Cardiac muscle cell (in vitro differentiated cells and primary cell): ENCODE measurements at places on chromosomes 1 and 21.
A peak's percentile ranks its signal among the peaks of the same experiment; 100 is the strongest.

DNA sequence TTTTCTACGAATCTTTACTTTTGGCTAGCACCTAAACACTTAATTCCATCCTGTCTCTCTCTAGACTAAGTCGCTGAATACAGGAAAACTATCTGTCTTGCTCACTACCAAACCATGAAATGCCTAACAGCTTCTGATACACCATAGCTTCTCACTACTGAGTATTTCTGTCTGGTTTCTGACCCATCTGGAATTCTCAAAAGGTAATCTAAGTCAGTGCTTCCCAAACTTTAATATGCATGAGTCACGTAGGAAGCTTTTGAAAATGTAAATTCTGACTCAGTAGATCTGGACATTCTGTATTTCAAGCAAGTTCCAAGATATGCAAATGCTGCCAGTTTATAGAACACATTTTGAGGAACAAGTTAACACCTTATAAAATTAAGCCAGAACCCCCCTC lies 9.2 kb upstream of the OVGP1 start:
- DNase-seq = no peak

DNA sequence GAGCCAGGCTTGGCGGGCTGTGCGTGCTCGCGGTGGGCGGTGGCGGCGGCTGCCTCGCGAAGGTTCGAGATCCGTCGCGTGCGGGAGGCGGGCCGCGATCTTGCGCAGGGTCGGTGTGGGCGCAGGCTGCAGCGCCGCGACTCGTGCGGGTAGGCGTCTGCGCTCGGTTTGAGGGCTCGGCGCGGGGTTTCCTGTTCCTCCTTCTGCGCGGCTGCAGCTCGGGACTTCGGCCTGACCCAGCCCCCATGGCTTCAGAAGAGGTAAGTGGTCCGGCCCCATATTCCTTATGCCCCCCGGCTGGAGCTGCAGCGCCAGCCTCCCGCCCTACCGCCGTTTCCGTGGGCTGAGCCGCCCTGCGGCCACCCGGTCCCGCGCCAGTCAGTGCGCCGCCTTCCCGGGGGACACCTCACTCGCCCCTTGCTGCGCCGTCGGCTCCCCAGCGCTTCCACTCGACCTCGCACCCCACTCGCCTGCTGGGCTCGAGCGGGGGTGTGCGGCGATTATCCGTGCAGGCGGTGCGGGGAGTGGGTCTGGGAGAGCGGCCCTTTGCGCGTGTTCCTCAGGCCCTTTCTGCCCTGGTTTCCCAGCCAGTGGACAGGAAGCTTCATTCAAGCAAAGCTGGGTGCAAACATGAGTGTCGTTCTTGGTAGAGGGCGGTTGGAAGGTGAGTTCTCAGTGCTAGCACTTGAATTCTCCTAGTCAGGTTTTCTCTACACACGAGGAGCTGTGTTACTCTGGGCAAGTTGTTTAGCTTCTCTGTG lies at the start of gene CACYBP:
Gene CACYBP, plus strand, starts transcription at position 12 of the 761 bp plus-strand sequence. Its CDS starts 234 bp downstream, at position 246.
- peak; percentile 41 for DNase-seq

GRCh38 chr1:217617126-217617525 lies 13.8 kb downstream of the GPATCH2 start:
- no peak for DNase-seq

- no peak for DNase-seq
Observed at GRCh38 chr1:167542109-167543032, 11.2 kb downstream of the CREG1 start.

DNA sequence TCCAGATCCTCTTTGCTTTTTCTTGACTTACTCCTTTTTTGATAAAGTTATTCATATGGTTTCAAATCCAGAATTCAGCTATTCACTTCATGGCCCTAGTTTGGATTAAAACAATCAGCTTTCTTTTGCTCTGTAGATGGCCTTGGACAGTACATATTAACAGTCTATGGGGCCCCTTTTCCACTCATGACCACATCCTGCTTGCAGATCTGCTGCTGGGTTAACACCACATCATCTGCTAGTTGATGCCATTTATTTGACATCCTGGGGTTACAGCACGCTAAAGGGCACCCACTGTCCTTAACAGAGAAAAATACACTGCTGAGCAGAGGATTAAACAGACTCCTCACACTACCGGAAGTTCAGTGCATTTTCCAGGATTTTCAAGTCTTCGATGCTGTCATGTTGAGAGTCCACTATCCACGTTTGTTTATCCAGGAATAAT lies 941 bp upstream of the IFI16 start:
- DNase-seq = peak; percentile 31

DNA sequence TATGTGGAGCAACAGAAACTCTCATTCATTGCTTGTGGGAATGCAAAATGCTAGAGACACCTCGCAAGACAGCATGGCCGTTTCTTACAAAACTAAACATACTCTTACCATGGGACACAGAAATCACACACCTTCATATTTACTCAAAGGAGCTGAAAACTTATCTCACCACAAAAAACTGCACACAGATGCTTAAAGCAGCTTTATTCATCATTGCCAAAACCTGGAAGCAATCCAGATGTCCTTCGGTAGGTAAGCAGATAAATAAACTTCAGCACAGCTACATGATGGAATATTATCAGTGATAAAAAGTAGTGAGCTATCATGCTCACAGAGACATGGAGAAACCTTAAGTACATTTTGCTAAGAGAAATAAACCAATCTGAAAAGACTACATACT lies 124.3 kb downstream of the RERE start:
- DNase-seq = no peak

GRCh38 chr1:183832459-183832858 lies 27.5 kb downstream of the RGL1 start:
- DNase-seq = no peak

GRCh38 chr21:44939532-44940115 lies at the start of gene SLX9:
Gene SLX9, plus strand, starts transcription at chr21:44940029. Its CDS starts 29 bp downstream, at chr21:44940058.
- DNase-seq = peak; percentile 86

GRCh38 chr1:75632350-75632949 lies 21.5 kb upstream of the SLC44A5 start:
- DNase-seq = peak; percentile 57

GRCh38 chr1:197304638-197305200 lies 36.7 kb downstream of the CRB1 start:
- no peak for DNase-seq

GRCh38 chr1:197440715-197441114 lies 172.7 kb downstream of the CRB1 start:
- DNase-seq = peak; percentile 16

DNA sequence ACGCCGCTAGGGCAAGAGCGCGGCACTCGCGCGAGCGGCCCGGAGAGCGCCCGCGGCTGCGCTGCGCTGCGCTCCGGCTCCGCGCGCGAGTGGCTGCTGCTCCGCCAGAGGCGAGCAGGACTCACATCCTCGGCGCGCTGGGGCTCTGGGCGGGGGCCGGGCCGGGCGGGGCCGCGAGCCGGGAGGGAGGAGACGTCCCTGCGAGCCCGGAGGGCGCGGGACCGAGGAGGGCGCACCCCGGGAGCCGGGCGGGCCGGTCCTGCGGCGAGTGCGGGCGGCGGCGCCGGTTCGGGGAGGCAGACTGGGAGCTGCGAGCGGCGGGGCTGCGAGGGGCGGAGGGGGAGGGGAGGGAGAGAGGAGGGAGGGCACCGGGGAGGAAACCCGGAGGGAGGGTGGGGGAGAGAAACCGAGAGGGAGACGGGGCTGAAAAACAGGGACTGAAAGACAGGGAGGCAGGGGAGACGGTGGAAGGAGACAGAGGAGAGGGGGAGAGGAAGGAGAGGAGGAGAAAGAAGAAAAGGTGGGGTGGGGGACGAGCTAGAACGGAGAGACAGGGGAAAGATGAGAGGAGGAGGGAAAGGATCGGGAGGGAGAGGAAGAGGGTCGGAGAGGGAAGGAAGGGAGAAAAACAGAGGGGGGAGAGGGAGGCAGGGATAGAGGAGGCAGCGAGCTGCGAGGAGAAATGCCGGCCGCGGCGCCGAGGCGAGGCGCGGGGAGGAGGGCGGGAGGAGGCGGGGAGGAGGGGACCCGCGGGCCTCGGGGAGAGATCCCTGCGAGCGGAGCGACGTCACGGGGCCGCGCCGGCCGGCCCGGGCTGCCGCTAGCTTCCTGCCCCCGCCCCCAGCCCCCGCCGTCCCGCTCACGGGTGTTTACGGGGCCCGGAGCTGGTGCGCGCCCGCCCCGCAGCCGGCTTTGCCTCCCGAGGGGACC lies at the start of gene CAMK2N1:
Gene CAMK2N1, minus strand, starts transcription at position 684 of the 930 bp plus-strand sequence. CDS start 831 bp downstream, outside the sequence.
- peak; percentile 78 for DNase-seq

DNA sequence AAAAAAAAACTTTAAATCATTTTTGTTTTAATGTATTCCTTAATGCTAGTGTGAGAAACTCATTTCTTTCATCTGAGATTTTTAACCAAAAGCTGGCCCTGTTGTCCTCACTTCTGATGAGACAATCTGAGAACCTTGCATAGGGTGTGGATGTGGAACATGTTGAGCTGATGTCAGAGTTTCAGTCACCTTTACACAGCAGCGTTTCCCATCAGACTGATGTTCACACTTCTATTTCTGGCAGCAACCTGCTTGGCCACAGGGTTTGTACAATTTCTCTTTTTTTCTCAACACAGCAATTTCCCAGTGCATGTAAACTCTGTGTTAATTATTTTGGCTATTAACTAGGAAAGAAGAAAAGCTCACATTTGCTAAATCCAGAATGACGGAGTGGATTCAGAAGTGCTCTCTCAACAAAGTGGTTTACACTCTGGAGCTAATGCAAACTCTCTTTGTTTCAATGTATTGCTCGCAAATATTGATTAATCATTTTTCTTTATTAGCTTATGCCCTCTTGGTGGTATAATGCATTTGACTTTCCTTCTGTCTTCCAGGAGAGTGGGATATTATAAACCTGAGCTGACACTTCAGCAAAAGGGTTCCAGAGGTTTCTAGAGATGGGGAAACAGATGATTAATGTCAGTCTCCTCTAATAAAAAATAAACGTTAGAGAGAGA lies 70.5 kb upstream of the HSPA13 start:
- DNase-seq = no peak

DNA sequence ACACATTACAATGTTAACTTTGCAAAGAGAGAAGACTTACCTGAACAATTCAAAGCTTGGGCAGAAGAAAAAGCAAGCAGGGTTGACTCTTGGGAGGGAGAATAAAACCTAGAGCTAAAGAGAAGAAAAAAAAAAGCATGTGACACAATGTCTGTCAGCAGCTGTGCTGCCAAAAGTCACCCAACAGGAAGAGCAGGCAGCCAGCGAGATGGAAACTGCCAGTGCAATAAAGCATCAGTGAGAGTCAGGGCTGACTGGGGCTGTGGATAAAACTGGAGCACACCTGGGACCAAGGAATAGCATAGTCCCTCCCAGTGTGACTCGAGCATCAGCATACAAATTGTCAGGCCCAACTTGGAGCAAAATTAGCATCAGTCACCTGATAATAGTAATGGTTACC lies 65.0 kb upstream of the SLC22A15 start:
- no peak for DNase-seq

DNA sequence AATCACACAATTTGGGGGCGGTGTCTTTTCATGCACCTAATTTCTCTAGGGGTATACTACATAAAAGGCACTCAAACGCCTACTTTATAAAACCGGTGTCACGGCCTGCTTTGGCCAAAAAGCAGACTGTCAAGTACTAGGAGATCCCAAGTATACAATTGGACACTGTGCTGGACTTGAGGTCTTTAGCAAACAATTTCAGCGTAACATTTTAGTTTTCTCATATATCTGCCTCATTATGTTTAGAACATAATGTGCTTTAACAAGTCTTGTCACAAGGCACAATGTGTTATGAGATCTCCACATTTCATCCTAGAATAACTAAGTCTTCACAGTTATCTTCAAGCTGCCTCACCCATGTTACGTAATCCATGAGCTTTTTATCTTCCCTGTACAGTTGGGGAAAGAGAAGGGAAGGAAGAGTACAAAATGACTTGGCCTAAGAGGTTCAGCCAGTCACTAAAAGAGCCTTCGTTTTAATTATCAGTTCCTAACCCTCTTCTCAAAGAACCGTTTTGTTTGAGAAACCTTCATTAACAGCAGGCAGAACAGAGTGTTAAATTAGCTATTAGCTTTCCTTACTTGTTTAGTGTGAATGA lies 1.7 kb downstream of the SSX2IP start:
- DNase-seq = no peak

- peak; percentile 82 for DNase-seq
Observed at GRCh38 chr1:222546548-222547259, 1.2 kb downstream of the HHIPL2 start.

- peak; percentile 87 for DNase-seq
Observed at GRCh38 chr1:90925928-90926869, 95.6 kb downstream of the ZNF644 start.

DNA sequence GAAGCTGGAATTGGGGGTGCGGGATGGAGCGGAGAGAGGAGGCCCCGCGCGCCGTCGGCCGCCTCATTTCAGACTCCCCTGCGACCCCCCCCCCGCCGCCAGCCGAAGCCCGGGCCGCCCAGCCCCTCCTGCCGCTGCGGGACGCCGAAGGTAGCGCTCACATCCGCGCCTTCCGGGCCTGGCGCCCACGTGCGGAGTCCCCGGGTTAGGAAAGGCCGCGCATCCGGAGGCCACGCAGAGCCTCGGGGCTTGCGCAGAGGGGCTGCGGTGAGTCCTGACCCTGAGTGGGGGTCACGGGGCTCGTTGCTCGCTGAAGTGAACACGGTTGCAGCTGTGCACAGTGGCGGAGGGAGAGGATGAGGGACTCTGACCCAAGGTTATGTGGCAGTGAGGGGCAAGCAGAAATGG lies 552 bp upstream of the ZNF496 start:
- DNase-seq = peak; percentile 61

DNA sequence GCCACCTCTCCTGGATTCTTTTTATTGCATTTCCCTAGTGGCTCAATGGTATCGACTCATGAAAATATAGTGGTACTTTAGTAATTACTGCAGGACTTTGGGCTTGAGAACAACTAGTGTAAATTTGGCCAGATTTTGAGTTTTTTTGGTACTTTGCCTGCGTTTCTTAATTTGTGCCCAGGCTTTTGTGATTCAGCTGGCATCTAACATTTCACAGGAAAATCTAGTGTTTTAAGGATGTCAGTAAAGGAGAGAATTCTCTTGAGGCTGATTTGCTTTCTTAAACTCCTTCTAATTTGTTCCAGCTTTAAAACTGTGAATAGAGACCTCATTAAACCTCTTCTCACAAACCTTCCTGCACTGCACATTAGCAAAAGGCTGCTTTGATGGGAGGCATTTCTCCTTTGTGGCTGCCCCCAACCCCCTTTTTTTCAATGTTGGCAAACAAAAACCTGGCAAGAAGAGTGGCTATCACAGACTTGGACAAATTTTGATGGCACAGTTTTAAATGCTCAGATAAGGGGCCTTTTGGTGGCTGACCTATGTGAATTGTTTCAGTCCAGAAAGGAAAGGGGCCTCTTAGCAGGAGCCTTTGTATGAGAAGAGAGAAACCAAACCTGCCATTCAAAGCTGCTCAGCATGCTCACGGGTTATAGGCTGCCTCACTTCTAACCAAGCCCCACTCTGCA lies 113.4 kb upstream of the RAVER2 start:
- DNase-seq = no peak

DNA sequence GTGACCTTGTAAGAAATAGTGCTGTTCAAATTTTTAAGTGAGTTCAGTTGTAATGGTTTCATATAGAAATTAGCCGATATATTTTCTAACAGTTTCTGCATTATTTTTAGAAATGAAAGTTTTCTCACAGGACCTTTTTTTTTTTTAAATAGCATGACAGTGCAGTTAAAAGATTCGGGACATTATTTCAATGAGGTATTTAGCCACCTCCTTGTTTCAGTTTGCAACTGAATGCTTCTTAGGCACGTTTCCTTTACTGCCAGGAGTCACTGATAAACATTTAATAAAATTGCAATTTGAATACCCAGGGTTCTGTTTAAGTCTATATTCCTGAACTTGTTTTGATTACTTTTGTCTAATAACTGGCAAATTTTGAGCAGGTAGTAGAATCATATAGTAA lies 304.7 kb downstream of the TM2D1 start:
- no peak for DNase-seq

GRCh38 chr1:43956234-43956633 lies 9.5 kb downstream of the IPO13 start:
- no peak for DNase-seq

- peak; percentile 41 for DNase-seq
Observed at GRCh38 chr1:201190624-201191051, at the start of gene IGFN1. Gene IGFN1, plus strand, starts transcription at chr1:201190824. Its CDS starts 2,470 bp downstream, at chr1:201193294.
